Ureter (tissue), 1 donor: ENCODE measurements at places on chromosomes 1 and 21. TPM values are rescaled to one million over a fixed set of nuclear protein-coding genes. Genes with fewer than 3 reads are reported as not detected.

ADGRB2 gene
- total RNA-seq, result 7.5 TPM

DUSP10 gene
- total RNA-seq, result 5.0 TPM

CHODL gene
- total RNA-seq, result 1.1 TPM

CDK11B gene
- 20.2 TPM for total RNA-seq

RNU11 gene
- total RNA-seq, result not detected

KRTAP11-1 gene
- not detected for total RNA-seq

PHLDA3 gene
- total RNA-seq, result 75.4 TPM

RGSL1 gene
- not detected for total RNA-seq

CD247 gene
- total RNA-seq, result 4.7 TPM

RIIAD1 gene
- not detected for total RNA-seq

PAQR6 gene
- total RNA-seq, result 4.4 TPM

TRIM62 gene
- total RNA-seq, result 16.1 TPM

GUCA2A gene
- total RNA-seq, result not detected

PEAR1 gene
- 10.0 TPM for total RNA-seq

SLC9A1 gene
- total RNA-seq, result 79.4 TPM

FAM72B gene
- 0.68 TPM for total RNA-seq

SPRR4 gene
- total RNA-seq, result not detected

COL6A2 gene
- total RNA-seq, result 357 TPM

GPR52 gene
- total RNA-seq, result 5.0 TPM

RPS27 gene
- 2,661 TPM for total RNA-seq

SPRR1B gene
- 0.91 TPM for total RNA-seq

CALML6 gene
- 0.29 TPM for total RNA-seq

LAX1 gene
- total RNA-seq, result 2.2 TPM

AMY2A gene
- not detected for total RNA-seq

TFF2 gene
- total RNA-seq, result not detected

CCDC17 gene
- 2.4 TPM for total RNA-seq

PTTG1IP gene
- 181 TPM for total RNA-seq

APP gene
- total RNA-seq, result 491 TPM

FRRS1 gene
- 16.3 TPM for total RNA-seq

FMO4 gene
- total RNA-seq, result 5.1 TPM

KLHDC9 gene
- total RNA-seq, result 13.0 TPM

CDC20 gene
- total RNA-seq, result 2.0 TPM

ADCY10 gene
- total RNA-seq, result 0.13 TPM

ZNF593OS gene
- not detected for total RNA-seq

ATP6V1G3 gene
- total RNA-seq, result not detected

MTARC1 gene
- total RNA-seq, result 29.0 TPM

L1TD1 gene
- not detected for total RNA-seq

E2F2 gene
- 0.52 TPM for total RNA-seq

C1orf87 gene
- not detected for total RNA-seq

SLC50A1 gene
- total RNA-seq, result 63.4 TPM

ACTL8 gene
- total RNA-seq, result not detected

TNNI3K gene
- 4.7 TPM for total RNA-seq

RIPPLY3 gene
- total RNA-seq, result 0.18 TPM

SIM2 gene
- total RNA-seq, result 0.49 TPM

OR10J1 gene
- not detected for total RNA-seq

TFF3 gene
- total RNA-seq, result 3.0 TPM

OR2T35 gene
- not detected for total RNA-seq

C1orf232 gene
- not detected for total RNA-seq

PADI2 gene
- 1.8 TPM for total RNA-seq

IBA57 gene
- total RNA-seq, result 11.5 TPM

UQCRHL gene
- total RNA-seq, result 0.96 TPM

RNU1-2 gene
- total RNA-seq, result 1,626 TPM

BLACAT1 gene
- 0.16 TPM for total RNA-seq
